ENCODE measurements at places on chromosomes 4 and X.
A peak's percentile ranks its signal among the peaks of the same experiment; 100 is the strongest.

DNA sequence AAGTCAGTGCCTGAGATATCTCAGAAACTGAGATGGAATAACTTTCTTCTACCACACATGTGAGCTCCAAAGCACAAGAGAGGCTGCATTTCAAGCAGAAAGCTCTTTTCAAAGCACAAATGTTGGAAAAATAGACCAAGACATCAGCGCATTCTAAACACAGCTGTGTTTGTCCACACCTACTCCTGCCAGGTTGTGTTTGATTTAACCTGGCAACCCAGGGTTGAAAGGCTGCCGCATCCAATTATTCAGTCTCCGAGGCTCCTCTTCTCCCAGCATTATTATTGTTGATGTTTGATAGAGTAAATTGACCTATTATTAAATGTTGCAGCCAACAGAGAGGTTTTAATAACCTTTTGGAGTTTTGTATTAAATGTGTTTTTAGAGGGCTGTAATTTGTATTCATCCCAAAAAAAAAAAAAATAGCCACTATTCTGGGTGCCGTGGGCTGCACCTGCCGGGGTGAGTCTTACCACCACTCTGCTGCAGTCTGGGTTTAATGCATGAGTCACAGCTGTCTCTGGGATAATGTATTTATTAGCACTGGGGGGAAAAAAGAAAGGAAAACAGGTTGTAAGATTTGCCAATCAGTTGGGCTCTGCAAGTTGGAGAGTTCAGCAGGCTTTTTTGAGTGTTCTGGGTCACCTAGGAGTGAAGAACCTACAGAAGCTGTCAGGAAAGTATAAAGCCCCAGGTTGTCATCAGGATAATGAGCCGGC is 105.2 kb upstream of the NOCT start:
- DNase-seq = peak; percentile 68

DNA sequence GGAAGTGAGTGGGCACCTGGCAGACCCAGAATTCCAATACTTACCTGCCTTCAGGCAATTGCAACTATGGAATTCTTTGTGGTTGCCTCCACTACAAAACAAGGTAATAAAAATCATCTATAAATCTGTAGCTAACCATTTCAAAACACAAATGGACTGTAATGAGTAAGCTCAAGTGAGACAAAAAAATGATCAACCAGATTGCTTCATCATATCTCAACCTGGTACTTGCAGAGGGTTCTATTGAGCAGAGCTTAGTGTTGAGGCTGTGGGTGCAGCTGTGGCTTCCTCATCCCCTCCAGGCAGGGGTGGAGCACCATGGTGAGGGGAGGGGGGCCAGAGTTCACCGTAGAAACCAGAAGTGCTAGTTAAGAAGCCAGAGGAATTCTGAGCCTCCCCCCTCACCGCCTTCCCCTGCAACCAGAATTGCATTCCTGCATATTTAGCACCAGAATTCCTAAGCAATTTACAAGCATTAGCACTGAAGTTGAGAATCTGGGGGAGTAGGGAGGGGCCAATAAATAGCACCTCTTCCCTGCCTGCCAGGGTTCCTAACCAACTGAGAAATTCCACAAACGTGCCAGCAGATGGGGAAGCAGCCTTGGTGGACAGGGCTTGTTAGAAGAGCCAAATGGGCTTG is 11.5 kb downstream of the CTAG1A start:
- DNase-seq = peak; percentile 87

DNA sequence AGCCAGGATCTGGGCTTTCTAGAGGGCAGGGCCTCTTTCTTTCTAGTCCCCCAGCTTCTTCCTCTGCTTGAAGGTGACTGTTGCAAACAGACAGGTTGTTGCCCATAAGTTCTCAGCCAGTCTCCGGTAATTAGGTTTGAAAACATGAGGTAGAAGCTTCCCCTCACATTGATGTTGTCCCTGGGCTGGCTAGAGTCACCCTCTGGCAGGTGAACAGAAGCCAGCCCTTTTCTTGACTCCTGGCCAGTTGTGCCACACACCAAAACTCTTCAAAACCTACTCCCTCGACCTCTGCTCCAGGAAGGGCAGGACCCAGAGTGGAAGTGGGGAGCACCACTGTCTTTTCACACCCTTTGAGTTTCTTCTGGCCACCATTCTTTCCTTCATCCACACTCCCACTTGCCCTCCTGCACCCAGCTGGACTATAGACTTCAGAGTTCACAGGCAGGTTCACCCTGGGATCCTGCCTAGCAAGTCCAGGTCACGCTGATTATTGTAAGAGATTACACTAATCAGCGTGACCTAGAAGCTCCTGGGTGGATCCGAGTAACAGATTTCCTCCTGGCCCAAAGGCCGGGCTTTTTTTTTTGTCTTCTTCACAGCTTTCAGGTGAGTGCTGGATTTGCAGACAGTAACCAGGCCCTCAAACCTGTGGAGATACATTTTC is 37.4 kb upstream of the ARHGAP6 start:
- no peak for DNase-seq

DNA sequence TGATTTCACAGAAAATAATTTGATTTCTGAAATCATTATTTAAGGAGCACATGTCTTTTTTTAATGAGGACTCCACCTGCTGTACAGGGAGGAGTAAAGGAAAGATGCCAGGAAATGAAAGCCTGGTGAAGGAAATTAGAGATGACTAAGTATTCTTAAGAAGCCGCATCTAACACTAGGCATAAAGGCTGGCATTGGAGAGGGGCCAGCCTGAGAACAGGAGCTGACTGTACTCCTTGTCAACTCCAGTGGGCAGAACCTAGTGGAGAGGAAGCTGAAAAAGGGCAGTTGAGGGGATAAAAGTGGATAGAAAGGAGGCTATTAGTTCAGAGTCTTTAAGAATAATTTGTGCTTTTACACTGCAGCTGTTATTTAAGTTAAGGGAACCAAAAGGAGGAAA is 393.0 kb downstream of the PPP1R2C start:
- DNase-seq = peak; percentile 47

DNA sequence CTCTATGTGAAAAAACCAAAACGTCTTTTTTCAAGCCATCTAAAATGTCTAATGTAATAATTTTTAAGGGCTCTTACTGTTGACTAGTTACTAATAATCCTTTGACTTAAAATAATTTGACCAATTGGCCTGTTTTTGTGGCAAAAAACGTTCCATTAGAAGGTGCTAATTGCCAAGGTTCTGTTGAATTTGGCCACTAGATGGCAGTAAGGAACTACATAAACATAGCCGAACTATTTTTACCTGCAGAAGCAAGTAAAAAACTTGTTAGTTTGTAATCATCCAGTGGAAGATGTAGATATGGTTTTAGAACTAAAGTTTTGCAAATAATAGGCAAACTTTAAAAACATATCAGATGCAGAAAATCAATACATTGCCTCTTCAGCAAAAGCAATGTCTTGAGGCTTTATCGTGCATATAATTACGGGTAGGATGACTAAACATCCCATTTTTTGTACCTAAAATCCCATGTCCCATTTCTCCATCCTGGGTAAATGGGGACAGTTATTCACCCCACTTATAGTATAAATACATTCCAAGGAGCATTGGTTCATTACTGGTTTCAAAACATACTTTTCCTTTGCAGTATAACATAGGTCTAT is 57.6 kb downstream of the PROM1 start:
- DNase-seq = peak; percentile 69

- DNase-seq = no peak
Measured at GRCh38 chrX:103831803-103832544, at the start of gene RAB9B. TSS of gene RAB9B (minus strand) at chrX:103832257. CDS start at chrX:103825784, 6,473 bp downstream.

DNA sequence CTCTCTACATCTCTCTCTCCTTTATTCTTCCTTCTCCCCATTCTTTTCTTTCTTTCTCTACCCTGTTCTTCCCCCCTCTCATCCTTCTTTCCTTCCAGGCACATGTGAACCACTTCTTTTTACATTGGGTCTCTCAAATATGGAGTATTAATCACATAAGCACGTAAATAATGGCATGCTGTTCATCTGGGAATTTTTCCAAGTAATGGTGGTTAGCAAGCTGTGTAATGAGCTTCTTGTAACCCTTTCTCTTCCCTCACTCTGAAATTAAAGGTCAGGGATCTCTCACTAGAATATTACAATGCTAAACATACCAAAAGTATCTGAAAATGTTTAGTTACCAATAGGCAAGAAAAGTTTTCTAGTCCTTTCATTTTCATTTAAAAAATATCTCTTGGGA is 239.9 kb upstream of the TEX13A start:
- peak; percentile 25 for DNase-seq

DNA sequence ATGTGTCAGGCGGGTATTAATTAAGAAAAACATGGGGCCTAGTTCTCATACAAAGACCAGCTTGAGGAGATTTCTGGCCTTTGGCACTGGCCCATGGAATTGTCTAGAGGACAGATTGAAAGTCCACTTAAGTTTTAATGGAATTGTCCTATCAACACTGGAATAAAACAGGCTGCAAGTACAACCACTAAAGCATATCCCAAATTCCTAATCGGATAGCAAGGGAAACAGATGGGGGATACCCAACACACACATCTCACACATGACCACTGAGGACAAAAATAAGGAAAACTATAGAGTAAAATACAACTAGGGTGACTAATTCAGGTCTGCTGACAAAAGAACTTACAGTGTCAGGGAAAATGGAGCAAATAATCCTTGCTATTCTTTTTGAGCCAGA is 167.8 kb downstream of the GASK1B start:
- DNase-seq = no peak

- peak; percentile 11 for DNase-seq
Measured at GRCh38 chr4:18075823-18076433, 54.4 kb upstream of the LCORL start.

- peak; percentile 61 for DNase-seq
Measured at GRCh38 chr4:11589676-11590075, 161.0 kb upstream of the HS3ST1 start.

GRCh38 chr4:30518211-30518610 is 202.0 kb upstream of the PCDH7 start:
- no peak for DNase-seq

- DNase-seq = peak; percentile 86
Measured at GRCh38 chrX:69031971-69032391, 133.3 kb downstream of the PJA1 start.

DNA sequence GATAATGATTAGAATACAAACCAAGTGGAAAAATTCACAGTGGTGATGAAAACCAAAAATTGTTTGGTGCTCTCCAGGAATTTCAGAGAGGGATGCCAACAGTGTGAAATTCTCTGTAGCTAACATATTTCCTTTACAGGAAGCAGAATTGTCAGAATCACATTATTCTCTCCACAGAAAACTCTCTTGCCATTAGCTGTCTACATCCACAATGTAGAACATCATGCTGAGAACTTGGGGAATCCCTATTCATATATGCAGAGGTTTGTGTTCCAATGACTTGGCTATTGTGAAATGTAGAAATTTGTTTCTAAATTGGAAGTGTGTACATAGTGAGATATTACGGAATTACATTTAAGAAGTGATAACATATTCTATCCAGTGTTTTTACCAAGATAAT is 142.0 kb downstream of the PCDH7 start:
- DNase-seq = no peak

GRCh38 chr4:70023218-70023617 is 5.0 kb upstream of the HTN3 start:
- no peak for DNase-seq

- peak; percentile 14 for DNase-seq
Measured at GRCh38 chr4:33111117-33111516, 2390.9 kb downstream of the PCDH7 start.

DNA sequence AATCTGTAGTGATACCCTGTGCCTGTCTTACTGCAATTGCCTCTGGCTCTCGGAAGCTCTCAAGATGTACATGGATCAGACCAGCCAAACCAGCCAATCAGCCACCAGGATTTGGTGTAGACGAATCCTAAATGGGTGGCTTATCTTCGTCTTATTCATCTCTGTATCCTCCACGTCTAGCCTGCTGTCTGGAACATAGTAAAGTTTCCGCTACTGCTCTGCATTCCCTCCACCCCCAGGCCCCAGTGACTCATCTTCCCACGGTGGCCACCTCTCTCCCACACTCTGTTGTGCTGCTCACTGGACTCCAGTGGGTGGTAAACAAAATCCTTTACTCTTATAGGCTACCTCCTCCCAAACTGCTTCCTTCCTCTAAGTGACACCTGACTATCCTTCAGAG is 37.8 kb downstream of the SEPTIN6 start:
- peak; percentile 53 for DNase-seq

DNA sequence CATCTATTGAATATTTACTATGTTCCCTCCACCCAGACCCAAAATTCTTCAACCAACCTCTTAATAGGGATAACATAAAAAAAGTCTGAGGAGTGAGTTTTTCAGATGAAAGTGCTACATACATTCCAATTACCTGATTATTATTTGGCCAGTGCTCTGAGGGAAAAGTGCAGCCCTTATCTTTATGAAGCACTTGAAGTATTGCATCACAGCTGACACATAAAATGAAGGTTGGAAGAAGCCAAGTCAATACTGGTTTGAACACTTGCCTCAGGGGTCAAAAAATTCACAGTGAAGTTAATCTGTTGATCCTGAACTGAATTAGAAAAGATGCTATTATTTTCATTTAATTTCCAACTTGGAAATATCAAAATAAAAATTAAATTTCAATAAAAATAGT is 498.9 kb downstream of the INPP4B start:
- DNase-seq = peak; percentile 87

DNA sequence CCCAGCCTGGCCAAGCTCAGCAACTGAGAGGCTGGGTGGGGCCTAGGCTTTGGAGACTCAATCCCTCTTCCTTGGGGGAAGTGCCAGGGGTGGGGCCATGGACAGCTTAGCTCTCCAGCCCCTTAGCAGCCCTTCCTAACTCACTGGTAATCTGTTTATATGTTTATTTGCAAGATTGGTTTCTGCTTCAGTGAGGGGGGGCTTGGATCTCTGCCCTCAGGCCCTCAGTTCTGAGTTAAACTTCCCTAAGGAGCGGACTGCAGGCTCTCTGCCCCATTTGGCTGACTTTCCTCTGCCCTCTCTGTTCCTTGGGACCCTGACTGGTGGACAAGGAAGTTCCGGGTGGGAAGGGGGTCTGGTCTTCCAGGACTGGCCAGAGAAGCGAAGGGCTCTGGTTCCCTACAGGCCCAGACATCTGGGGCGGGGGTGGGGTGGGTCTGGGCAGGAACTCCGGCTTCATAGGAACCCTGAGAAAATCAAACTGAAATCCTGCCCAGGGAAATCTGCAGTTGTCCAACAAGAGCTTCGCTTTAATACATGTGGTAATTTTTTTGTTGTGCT is 51.4 kb downstream of the NALF2 start:
- no peak for DNase-seq

- DNase-seq = no peak
Measured at GRCh38 chr4:111880116-111880515, 265.1 kb upstream of the FAM241A start.

DNA sequence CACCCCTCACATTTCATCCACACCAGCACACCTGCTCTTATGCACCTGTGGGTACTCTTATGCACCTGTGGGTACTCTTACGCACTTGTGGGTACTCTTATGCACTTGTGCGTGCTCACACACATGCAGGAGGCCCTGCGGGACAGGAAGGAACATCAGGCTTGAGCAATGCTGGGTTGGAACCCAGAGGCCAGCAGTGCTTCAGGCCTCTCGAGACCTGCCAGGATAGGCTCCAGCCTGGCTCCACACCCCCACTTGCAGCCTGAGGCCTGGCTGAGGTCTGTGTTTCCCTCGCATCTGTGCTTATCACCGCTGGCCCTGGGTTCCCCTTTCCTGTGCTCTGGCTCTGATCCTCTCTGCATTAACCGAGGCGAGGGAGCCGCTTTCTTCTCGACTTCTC is 34.7 kb downstream of the SORCS2 start:
- DNase-seq = no peak

GRCh38 chr4:79399076-79399475 is 9.0 kb downstream of the GK2 start:
- DNase-seq = no peak

Data from epithelial cell of esophagus (primary cell).